ENCODE measurements at places on chromosomes 6 and 20.

GRCh38 chr20:62745279-62745951, 36.8 kb downstream of the NTSR1 start:
- no peak for DNase-seq

GRCh38 chr20:31869942-31870725, at the start of the genes DUSP15 and TTLL9:
DUSP15 (minus strand) TSS chr20:31870527; CDS start chr20:31870337, 190 bp downstream.
TTLL9 (plus strand) TSS chr20:31870634; CDS start chr20:31871127, 493 bp downstream.
- no peak for DNase-seq

DNA sequence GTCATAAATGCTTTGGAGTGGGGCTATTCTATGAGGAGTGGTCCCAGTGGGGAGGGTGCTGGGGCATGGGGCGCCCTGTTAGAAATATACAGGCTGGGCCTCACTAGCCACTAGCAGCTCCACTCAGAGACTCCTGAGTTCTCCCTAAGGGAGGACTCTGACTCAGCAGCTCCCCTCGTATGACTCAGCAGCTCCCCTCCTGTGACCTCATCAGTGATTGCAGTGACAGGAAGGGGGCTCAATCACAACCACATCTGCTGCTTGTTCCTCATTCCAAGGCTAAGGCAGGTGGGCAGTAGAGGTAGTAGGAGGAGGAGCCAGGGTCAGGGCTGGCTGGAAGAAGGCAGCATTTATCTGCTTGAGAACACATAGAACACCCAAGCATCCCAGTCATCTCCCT, 73.7 kb downstream of the PRND start:
- DNase-seq: peak; percentile 82

DNA sequence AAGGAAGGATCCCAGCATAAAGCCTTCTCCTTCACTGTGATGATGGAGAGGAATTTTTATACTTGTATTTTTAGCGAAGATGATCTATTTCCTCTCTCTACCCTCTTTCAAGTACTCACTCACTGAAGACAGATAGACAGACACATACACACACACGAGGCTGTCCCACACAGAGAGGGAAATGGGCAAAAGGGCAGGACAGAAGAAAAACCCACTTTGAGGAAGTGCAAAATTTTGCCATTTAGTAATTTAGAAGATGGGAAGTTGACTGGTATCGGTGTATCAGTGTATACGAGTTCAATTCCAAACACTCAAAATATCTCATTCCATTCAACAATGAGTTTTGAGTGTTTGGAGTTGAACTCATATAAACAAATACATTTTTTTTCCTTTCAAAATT, 30.9 kb downstream of the HEBP2 start:
- no peak for DNase-seq

DNA sequence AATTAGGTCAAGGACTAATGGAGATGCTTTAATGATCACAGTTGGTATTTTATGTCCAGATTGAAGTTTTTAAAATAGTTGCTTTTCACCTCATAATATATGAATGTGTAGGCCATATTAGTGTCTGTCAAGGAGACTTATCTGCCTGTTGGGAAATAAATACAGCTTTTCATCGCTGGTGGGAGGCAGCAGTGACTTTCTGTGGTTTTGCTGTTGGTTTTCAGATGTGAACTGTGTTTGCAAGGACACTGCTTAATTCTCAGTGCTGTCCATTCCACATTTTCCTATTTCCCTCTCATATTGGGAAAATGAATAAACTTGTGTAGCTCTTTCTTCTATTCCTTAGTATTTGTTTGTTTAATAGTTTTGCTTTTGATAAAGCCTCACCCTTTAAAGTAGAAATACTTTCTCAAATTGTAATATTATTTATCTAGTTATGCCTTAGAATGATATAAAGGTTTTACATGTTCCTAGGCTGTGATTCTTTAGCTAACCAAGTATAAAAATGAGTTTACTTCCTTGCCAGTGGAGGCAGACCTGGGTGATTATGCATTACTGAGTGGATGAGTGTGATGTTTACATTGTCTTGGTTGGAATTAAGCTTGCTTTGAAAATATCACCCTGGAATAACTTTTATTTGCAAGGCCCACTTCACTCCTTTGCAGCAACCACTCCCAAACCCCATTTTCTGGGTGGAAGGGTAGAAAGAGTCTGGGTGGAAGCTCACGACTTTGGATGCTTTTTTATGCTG, 3.3 kb downstream of the PLCB4 start:
- no peak for DNase-seq

DNA sequence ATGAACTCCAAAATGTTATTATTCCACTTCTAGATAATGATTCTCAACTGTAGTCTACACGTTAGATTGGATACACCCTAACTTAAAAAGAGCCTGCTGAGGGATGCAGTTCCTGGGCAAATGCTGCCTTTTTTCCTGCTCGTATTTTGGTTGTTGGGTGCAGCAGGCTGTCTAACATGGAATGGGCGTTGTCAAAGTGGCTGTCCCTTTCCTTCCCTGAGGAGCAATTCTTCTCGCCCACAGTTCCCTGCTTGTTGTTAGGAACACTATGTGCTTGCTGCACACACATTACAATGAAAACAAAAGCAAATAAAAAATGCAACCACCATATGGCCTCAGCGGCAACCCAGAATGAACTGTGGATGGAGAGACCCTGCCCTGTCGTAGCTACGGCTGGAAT, 1.7 kb upstream of the ADGRF5 start:
- DNase-seq: no peak

DNA sequence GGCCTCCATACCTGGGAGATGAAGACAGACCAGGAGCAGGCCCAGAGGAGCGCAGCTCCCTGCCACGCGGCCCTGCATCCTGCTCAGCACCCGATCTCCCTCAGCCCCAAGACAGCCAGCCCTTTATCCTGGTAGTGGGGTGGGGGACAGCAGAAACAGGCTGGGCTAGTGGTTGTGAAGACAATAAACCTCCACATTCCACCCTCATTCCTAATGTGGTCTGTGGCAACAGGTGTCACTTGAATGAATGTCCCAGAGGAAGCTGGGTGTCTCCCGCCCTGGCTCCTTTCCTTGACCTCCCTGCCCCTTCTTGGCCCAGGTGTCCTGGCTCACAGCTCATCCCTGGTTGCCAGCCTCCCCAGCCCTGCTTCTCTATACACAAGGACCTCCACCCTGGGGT, at the start of gene C6orf15:
TSS of gene C6orf15 (minus strand) at position 98 of the 400 bp plus-strand sequence. CDS start at position 78, 20 bp downstream.
- DNase-seq: no peak

- no peak for DNase-seq
Observed at GRCh38 chr6:161961046-161961445, 687.2 kb upstream of the AGPAT4 start.

DNA sequence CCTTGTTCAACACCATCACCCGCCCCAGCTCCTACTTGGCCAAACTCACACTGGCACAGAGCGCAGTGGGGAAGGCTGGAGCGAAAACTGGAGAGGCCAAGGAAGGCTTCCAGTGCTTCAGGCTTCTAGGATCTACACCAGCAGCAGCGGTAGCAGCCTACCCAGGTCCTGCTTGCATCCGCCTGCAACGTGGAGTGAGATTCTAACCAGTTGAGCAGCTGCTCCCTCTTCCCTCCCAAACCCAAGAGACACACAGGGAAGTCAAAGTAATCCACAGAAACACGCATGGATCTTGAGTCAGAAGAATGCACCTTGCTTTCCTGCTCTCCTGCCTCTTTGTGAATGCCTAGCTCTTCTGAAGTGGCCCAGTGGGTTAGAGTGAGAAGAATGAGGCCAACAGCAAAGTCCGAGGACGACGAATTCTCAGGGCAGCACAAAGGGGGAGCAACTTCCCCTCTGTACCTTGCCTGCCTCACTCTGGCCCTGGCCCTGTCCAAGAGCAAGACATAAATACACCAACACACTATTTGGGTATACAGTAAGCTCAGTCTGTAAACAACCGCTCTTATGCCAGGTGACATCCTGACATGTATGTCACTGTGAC, 95.9 kb upstream of the FOXQ1 start:
- no peak for DNase-seq

DNA sequence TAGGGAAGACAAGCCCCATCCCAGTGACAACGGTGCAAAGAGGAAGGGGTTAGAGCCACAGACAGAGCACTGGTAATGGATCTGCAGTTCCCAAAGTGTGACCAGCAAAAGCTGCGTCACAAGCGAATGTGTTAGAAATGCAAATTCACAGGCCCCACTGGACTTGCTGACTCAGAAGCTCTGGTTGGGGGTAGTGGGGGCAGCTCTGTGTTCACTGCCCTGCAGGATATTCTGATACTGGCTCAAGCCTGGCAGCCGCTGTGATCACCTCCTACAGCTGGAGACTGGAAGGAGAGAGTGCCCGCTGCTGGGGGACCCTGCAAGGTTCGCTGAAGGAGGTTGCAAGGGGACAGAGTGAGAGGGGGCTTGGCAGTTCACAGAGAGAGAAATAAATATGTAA, 179.7 kb upstream of the CDH4 start:
- DNase-seq: no peak

GRCh38 chr6:142047934-142048592, 84.7 kb upstream of the GJE1 start:
- no peak for DNase-seq

GRCh38 chr6:30769088-30769852, 24.9 kb upstream of the IER3 start:
- peak; percentile 84 for DNase-seq

DNA sequence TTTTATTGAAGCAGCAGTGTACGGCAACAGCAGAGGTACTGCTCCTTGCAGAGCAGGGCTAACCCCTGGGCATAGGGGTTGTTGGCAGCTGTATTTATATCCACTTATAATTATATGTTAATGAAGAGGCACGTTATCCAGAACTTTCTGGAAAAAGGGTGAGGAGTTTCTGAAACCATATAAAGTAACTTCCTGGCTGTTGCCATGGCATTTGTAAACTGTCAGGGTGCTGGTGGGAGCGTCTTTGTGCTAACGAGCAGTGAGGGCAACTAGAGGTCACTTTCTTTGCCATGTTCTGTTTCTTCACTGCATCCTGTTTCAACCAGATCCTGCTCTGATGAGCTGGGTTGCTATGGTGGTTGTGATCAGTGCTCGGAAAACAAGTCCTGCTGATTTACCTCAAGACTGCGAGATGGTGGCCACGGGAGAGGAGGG, 11.1 kb upstream of the ARFGEF2 start:
- no peak for DNase-seq

- DNase-seq: no peak
Observed at GRCh38 chr6:106637051-106637716, 7.8 kb downstream of the QRSL1 start.

- no peak for DNase-seq
Observed at GRCh38 chr6:6225885-6226529, 94.5 kb downstream of the F13A1 start.

- no peak for DNase-seq
Observed at GRCh38 chr6:139426795-139427194, 52.3 kb upstream of the CITED2 start.

DNA sequence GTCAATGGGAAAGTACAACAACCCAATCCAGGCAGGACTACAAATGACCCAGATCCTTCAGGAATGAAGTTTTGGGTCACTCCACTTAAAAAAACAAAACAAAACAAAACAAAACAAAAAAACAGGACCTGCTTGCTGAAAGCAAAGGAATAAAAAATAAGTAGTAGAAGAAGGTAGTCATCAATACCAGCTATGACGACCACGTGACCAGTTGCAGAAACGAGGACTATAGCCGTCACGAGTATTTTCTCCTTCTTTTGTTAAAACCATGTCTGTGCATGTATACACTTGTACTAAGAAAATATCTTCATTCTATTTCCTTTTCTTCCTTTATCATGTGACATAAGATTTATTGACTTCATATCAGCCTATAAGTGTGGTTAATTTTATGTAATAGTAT, 308.4 kb upstream of the DEFB112 start:
- no peak for DNase-seq

DNA sequence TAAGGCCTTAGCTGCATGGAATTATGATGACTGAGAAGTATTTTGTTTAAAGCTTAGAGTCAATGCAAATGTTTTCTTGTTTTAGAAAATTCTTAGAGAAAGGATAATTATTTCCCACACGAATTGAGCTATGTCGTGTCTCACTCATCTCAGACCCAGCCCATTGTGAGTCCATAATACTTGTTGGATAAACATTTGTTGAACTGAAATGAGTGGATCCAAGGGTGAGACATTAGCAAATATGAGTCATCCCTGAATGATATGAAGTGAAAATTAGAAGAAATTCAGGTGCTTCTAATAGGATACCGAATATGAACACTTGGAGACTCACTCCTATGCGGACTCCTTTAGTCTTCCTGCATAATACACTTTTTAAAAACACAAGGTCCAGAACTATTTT, 41.6 kb upstream of the ARMC2 start:
- no peak for DNase-seq

DNA sequence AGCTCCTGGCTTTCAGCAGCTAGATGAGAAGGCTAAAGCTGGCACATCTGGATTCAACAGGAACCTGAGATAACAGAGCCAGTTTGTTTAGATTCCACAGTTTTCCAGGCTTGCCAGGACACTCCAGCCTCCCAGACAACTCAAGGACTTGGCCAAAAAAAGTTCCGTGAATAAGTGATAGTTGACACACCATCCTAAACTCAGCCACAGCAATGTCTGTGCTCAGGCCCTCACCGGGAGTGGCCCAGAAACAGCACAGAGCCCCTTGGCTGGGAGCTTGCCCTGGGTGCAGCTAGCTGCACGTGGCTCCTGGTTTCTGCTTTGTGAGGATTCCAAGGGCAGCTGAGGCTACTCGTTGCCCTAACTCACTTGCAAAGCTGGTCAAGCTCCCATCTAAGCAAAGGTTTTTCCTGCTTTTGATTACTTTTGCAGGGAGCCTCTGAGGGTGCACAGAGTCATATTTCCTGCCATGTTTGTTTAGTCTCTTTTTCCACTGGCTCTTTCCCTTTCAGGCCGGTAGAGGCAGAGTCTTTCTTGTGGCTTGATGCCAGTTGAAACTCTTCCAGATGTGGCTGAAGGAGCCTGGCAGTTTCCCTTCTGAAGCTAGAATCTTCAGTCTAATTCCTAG, 118.3 kb upstream of the ECI2 start:
- no peak for DNase-seq

DNA sequence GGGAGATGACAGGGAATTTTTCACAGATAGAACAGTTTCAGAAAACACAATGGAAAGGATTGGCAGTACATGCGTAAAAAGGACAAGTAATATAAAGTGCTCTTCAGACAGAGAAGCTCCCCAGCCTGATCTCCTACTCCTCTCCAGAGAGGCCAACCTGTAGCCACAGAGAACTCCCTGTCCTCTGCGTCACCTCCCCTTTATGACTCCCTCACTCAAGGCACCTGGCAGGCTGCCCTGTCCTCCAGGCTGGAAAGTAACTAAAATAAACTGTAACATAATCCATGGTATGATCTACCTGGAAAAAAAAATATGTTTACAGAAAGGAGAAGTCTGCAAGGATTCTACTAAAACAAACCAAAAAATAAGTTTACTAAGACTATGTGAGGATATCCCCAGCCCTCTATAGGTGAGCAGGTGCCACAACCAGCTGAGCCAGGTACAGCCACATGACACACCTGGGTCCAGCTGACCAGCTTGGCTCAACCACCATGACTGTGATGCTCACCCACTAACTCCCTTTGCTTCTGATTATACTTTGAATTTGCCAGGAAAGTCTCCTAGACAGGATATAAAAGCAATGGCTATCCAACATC, 29.2 kb downstream of the MBOAT1 start:
- DNase-seq: no peak

DNA sequence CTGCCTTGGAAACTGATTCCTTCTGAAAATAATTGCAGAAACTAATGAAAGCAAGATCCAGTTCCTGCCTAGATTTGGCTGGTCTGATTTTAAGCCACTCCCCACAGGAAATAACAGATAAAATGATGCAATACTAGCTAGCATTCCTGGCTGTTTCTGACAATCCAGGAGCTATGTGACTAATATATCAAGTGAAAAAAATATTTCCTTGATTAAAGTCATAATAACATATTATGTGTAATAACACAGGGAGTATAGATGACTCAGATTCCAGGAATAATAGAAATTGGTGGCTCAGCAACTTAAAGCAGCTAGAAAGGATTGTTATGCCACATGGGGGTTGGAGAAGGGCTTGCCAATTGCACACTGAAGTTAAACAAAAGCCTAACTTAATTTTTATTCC, 182.7 kb upstream of the SALL4 start:
- no peak for DNase-seq

GRCh38 chr6:168060521-168060931, 18.5 kb downstream of the FRMD1 start:
- no peak for DNase-seq
